Aorta (tissue), 5 donors: ENCODE measurements at places on chromosomes 16 and 17.

GRCh38 chr17:42442196-42442565, 16.5 kb upstream of the ATP6V0A1 start:
- DNase-seq, result no peak

DNA sequence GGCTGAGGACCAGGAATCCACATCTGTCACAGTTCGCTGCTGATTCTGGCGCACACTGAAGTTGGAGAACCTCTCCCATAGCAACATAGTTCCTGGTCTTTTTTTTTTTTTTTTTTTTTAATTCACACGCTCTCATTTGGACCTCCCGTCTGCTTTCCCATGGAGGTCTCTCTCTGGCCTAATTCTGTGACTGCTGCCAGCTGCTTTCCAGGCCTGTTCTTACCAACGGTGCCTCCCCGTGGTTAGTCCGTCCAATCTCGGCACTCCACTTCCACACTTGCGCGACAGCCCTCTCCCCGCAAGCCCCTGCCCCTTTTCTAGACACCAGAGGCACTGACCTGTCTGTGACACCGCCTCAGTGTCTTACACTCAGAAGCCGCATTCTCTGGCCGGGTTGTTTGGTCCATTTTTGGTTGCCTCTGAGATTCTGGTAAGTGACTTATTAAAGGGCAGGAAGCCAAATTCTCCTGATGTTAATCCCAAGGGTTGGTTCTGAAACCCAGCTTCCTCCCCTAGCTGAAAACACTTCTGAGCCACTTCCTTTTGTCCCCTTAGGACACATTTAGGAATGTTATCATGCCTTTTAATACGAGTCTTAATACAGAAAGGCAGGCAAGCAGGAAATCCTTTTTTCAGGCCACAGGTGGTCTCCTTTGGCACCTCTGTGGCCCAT, 1.1 kb upstream of the AKTIP start:
- peak; percentile 84 for DNase-seq

DNA sequence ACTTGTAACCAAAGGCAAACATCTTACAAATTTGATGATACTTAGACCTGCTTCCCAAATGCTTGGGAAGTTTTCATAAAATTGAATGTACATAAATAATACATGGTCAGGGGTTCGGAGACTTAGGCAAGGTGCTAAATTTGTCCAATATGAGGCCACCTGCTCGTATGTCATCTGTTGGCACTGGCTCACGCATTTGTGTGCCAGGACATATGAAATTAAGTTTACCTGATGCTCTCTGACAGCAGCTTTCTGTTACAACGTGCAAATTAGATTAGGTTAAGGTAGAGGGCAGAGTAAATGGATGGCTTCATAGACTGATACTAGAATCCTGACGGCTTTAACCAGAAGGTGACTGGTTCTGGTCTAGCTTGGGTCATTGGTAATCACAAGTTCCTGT, 970.3 kb upstream of the RBFOX1 start:
- DNase-seq, result no peak

DNA sequence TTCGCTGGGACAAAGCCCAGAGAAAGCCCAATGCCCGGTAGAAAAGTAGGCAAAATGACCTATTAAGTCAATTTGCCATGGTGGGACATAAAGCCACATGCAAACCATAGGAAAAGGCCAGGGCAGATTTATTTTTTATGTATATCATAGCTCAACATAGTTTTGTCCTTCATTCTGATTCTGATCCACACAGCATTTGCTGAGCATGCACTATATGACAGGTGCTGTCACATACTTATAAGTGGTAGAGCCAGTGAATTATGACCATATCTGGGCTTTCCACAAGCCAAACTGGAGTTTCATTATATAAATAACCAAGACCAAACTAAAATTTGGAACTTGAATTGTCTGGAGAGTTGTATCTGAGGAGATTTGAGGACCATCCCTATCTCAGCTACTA, 74.3 kb downstream of the CA10 start:
- no peak for DNase-seq

- DNase-seq, result no peak
Observed at GRCh38 chr17:41287050-41287449, 11.6 kb downstream of the KRTAP9-7 start.

DNA sequence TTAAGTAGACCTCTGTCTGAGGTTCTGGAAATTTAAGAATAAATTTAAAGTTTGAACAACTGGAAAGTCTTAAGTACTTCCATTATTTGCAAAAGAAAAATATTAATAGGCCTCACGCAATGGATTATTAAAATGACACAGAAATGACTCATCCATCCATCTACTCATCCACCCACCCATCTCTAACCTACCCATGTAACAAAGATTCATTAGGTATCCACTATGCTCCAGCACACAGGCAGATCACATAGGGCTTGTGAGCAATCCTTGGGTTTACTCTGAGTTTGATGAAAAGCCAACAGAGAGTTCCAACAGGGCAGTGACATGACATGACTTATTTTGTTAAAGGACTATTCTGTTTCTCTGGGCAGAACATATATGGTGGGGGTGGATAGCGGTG, 93.3 kb downstream of the HELZ start:
- no peak for DNase-seq

- DNase-seq, result no peak
Observed at GRCh38 chr16:20214401-20214800, 112.9 kb downstream of the GP2 start.

DNA sequence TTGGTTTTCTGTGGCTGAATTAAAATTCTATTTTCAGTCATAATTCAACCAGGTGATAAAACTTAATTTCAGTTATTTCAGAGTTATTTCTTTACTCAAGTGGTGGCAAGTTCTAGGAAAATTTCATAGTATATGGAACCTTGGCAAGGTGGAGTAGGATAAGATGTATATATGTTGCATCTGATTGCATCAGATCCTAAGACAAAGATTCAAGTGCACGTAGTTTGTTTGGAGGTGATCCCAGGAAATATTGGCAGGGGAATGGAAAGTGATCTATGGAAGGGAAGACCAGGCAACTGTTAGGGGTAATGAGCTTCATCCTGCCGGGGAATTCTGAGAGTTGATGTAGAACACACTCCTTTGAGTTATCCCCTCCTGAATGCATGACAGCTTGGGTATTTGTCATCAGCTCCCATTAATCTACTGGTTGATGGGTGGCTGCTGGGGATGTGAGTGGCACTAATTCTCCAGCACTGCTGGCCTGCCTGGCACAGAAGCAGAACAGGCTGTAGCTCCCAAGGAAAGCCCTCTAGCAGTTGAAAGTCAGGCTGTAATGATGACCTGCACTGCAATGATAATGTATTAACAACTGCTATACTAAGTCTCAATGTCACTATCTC, 52.2 kb upstream of the TOM1L1 start:
- no peak for DNase-seq

DNA sequence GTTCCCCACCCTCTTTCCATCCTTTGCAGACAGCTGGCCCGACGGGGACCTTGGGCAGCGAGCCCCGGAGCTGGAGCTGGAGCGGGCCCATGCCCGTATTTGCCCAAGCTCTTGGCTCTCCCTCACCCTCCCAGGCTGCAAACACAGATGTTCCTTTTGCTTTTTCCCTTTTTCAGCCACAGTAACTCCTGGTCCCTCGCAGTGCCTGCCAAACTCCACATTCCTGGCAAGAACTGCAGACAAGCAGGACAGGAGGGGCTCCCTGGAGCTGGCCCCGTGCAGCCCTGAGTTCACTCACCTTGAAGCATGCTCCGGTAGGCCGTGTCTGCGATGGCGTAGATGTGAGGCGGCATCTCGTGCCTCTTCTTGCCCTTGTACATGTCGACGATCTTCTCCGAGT, 33.9 kb downstream of the MYH11 start:
- peak; percentile 89 for DNase-seq

- peak; percentile 92 for DNase-seq
Observed at GRCh38 chr17:83200231-83200699, 120.9 kb downstream of the METRNL start.

DNA sequence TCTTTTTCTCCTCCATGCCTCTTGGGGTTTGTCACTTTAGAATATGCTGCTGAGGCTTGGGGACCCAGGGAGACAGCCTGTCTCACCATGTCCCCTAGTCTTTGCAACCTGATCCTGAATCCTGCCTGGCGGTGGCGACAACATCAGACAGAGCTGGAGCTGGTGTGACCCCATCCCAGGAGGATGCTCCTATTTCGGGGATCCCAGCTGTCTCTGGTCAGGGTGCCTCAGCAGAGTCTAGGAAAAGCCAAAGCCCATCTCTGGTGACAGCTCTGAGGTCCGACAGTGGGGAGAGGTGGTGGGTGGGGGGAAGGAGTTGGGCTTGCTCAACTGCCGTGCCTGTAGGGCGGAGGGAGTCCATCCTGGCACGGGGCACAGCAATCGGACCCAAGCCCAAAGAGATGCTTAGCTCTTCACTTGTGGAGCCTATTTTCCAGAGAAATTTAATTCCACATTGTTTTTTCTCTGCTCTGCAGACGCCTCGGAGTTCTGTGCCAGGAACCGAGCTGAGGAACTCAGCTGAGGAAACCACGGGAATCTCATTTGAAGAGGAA, 10.3 kb upstream of the TNS4 start:
- peak; percentile 51 for DNase-seq

GRCh38 chr16:65600629-65601028, 478.8 kb upstream of the CDH11 start:
- no peak for DNase-seq

- DNase-seq, result no peak
Observed at GRCh38 chr16:25270577-25270976, 12.9 kb upstream of the ZKSCAN2 start.

- DNase-seq, result no peak
Observed at GRCh38 chr17:77109764-77110359, 30.9 kb upstream of the SEC14L1 start.

- DNase-seq, result peak; percentile 70
Observed at GRCh38 chr16:90040152-90041023, 21.1 kb upstream of the DBNDD1 start.

- DNase-seq, result no peak
Observed at GRCh38 chr17:63458478-63458877, 12.4 kb upstream of the CYB561 start.

DNA sequence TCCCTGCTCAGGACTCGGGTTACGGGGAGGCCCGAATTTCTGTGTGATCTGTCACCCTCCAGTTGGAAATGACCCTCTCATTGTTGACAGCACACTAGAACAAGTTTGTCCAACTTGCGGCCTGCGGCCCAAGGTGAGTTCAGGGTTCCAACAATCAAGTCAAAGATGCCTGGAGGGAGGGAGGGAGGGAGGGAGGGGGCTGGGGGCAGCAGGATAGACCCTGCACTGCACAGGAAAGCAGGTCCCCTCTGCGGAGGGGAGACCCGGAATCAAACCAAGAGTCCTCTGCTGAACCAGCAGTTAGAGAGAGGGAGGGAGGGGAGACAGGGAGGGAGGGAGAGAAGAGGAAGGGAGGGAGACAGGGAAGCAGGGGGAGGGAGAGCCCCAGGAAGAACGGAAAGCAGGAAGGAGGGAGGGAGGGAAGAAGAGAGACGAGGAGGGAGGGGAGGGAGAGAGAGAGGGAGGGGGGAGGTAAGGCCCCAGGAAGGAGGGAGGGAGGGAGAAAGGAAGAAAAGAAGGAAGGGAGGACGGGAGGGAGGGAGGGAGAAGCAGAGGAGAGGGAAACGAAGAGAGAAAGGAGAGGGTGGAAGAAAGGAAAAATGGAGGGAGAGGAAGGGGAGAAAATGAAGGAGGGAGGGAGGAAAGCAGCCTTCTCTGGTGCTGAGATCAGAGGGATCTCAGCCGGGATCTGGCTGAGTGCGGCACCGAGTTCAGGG, 96.7 kb upstream of the CDH5 start:
- no peak for DNase-seq

DNA sequence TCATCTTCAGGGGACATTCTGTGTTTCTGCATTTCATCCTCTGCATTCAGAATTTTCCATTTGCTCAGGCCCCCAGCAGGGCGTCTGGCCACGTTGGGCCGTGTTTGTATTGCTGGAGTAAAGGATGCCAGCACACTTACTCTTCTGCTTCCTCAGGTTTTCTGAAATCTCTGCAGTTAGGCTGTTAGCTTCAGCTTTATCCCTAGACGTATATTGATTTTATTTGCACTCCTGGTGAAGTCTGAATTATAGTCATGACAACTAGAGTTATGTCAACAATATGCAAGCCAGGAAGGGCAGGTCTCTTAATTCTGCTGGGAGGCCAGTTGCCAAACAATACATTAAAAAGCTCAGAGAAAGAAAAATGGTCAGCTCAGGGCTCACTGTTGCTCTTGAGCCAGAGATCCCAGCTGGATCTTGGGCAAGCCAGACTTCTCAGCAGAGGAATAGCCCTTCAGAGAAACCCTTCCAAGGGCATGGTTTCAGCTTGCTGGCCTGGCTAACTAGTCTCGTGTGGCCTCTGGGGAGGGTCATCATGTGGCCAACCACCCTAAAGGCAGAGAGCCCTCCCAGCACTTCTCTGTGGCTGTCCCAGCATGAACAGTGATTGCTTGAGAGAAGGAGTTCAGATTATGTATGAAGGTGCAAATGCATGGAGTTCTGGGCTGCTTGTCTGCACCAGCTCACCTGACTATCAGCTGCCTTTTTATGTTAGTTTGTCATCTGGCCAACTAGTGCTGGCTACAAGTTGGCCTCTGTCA, 110.2 kb upstream of the CACNG5 start:
- DNase-seq, result no peak

DNA sequence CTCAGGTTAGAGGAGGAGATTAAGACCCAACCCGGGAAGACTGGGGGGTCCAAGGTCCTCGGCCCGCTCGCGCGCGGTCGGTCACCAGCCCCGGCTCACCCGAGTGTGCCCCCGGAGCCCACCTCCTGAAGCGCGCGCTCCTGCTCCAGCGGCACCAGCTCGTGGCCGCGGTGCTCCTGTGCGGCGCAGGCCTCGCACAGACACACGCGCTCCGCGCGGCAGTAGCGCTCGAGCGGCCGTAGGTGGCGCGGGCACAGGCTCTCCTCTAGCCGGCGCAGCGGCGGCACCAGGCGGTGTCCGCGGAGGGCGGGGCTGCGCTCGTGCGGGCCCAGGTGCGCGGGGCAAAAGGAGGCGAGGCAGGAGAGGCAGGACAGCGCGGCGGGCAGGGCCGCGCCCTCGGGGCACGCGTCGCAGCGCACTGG, 618 bp downstream of the TRIM47 start:
- DNase-seq, result peak; percentile 84

DNA sequence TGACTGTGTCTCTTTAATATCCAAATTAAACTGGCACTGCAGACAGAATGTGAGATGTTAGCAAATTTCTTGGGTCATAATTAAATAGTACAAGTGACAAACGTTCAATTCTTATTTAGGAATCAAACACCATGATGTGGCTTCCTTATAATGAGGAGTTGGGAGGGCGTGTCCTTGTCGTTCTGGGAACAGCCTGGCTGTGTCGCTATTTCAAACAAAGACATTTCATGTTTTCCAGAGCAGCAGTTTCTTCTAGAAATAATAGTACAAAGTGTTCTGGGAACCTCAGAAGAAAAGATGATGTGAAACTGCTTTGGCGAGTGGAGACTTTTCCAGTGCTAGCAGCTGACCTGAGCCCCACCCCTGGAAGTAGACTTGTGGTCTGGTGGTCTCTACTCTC, 301.7 kb upstream of the N4BP1 start:
- DNase-seq, result no peak

GRCh38 chr17:82862737-82863382, 23.0 kb upstream of the ZNF750 start:
- peak; percentile 75 for DNase-seq

- DNase-seq, result no peak
Observed at GRCh38 chr17:50830352-50830751, 5.0 kb upstream of the WFIKKN2 start.
